ENCODE measurements at places on chromosomes 4 and X. TPM values are rescaled to one million over a fixed set of nuclear protein-coding genes. Genes with fewer than 3 reads are reported as not detected.

ARHGEF6 gene
- total RNA-seq, result 19.2 TPM

PPARGC1A gene
- 1.5 TPM for total RNA-seq

SPANXN4 gene
- total RNA-seq, result not detected

CXorf66 gene
- total RNA-seq, result not detected

GPRASP3 gene
- total RNA-seq, result 8.7 TPM

SPRY1 gene
- 16.5 TPM for total RNA-seq

SYN1 gene
- total RNA-seq, result 0.33 TPM
